ENCODE measurements at places on chromosomes 2 and 18.
A peak's percentile ranks its signal among the peaks of the same experiment; 100 is the strongest.

- no peak for DNase-seq
Measured at GRCh38 chr18:79965119-79965902, 868 bp downstream of the HSBP1L1 start.

DNA sequence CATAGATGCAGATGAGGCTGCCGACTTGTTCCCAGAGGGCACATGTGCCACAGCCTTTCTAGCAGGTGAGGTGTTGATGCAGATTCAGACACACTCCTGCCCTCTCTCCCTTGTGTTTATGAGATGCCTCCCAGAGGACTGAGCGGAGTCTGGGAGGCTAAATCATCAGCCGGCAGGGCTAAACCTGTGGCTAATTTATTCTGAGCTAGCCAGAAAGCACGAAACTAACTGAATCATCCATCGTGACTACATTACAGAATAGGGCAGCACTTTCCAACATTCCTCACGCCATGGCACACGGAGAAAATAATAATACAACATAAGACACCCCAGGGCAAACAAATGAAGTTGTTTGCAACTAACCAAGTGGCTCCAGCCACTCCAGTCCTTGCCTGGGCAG, 101.7 kb upstream of the FZD7 start:
- no peak for DNase-seq

- DNase-seq, result no peak
Measured at GRCh38 chr2:231709981-231710798, 1.9 kb downstream of the PTMA start.

DNA sequence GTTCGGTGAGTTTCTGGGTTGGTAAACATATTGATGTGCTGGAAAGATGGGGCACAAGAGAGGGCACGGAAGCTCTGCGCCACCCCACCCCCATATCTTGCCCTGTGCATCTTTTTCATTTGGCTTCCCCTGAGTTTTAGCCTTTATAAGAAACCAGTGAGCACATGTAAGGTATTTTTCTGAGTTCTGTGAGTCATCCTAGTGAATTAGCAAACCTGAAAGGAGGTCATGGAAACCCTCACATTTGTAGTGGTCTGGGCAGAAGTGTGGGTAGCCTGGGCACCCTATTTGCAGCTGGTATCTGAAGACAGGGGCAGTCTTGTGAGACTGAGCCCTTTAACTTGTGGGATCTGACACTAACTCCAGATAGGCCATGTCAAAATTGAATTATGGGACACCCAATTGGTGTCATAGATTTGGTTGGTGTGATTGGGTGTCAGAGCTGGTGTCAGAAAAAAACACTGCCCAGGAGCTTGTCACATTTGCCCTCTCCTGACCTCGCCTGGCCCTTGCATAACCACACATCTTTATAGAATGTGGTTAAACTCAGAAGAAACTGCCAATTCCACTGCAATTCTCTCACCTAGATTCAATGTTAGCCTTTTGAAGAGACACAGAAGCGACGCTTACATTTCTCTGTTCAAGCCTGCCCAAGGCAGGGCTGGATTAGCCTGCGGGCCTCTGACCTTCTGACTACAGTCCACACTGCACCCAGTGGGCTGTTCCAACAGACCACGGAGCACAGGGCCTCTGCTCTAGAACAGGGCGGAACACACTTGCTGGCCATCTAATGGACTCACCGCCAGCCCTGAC, 12.0 kb upstream of the GALM start:
- no peak for DNase-seq

GRCh38 chr2:172425336-172425735, 2.0 kb upstream of the ITGA6 start:
- DNase-seq, result no peak

- peak; percentile 75 for DNase-seq
Measured at GRCh38 chr18:50401888-50402287, 27.0 kb downstream of the SKA1 start.

GRCh38 chr18:28005164-28005563, 171.8 kb downstream of the CDH2 start:
- DNase-seq, result no peak

DNA sequence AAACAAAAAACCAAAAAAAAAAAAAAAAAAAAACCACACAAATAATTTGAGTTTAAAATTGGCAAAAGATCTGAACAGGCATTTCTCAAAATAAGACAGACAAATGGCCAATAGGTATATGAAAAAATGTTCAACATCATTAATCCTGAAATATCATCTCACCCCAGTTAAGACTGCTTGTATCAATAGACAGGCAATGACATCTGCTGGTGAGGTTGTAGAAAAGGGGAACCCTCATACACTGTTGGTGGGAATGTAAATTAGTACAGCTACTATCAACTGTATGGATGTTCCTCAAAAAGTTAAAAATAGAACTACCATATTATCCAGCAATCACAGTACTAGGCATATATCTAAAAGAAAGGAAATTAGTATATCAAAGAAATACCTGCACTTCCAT, 523.1 kb downstream of the XIRP2 start:
- DNase-seq, result no peak

Data from RWPE2 (cell line).